HCEC 1CT (cell line): ENCODE measurements at places on chromosomes 7 and 10.

DNA sequence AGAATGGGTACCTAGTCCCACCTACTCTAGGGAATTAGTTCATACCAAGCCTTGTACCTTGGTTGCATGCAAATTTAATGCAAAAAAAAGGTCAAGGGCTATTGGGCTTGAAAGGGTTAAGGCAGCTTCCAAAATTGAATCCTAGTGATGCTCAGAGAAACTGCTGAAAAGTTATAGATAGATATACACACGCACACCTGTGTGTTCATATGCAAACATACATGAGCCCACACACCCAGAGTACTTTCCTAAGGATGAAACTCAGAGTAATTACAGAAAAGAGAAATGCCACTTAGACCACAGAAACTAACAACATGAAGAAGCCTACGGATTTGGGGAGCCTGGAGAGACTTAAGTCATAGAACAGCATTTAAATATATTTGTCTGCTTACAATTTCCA, 1.5 kb downstream of the SLC25A13 start:
- no peak for DNase-seq

DNA sequence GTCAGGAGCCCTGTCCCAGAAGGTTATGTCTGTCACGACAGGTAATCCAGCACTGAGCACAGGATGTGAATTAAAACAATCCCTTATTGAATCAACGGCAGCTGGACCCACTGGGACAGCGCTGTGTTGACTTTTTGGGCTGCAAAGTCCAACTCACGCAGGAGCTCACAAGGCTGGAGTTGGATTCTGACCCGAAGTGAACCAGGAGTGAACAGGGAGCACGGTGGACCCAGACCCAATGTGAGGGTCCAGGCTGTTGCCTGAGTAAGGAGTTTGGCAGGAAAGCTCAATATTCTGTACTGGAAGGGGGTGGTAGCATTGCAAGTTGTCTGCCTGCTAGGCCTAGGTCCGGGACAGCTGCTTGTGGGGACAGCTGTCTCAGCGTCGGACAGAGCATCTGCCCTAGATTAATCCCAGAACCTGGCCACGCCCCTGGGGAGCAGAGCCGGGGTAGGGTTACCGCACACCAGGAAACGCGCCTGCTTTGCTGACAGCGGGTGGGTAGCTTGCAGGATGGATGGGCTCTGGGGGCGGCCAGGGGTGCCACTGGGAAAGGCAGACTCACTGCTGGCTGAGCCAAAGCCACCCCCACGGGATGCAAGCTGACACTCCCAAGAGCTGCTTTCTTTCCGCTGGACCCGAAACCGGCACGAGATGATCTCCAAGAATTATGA, 24.0 kb downstream of the COL26A1 start:
- DNase-seq: no peak

DNA sequence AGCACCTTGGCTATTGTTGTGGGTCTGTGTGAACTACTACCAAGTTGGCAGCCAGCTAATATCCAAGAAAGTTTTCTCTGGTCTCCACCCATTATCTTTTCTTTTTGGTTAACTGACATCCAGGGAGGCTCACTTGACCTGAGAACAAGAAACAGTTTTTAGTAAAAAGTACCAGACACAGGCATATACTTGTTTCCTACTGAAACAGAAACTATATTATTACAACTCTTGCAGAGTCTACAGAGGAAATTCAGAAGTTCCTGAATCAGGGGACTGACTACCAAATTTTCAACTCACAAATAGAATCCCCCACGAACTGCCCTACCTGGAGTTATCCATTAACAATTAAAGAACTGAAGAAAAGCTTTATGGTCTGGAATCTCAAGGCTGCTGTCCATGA, 168.9 kb downstream of the KCND2 start:
- no peak for DNase-seq

- DNase-seq: no peak
These were observed 14.6 kb downstream of the EPHB4 start for GRCh38 chr7:100812729-100813128.

DNA sequence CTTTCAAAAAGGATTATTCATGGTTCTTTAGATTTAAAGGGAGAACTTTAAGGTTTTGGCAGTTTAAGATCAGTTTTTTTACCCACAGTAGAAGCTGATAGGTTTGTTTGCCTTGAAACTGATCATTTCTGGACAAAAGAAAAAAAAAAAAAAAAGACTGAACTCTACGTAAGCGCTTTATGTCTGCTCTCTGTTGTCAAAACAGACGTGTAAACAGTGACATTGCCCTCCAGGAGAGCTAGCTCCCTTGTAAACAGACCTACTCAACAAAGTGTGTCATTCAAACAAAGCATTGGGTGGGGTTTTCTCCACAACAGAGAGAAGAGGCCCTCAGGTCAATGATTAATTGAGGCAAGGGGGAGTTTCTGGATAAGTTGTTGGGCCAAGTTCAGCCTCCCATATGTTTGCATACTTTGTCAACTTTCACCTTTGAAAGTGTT, 568.1 kb upstream of the LRRN3 start:
- DNase-seq: no peak
